ENCODE measurements at places on chromosomes 16 and 17.
A peak's percentile ranks its signal among the peaks of the same experiment; 100 is the strongest.

GRCh38 chr17:47280072-47280811, 26.6 kb downstream of the ITGB3 start:
- DNase-seq: no peak

GRCh38 chr16:81185416-81185815, 53.1 kb upstream of the BCO1 start:
- no peak for DNase-seq

DNA sequence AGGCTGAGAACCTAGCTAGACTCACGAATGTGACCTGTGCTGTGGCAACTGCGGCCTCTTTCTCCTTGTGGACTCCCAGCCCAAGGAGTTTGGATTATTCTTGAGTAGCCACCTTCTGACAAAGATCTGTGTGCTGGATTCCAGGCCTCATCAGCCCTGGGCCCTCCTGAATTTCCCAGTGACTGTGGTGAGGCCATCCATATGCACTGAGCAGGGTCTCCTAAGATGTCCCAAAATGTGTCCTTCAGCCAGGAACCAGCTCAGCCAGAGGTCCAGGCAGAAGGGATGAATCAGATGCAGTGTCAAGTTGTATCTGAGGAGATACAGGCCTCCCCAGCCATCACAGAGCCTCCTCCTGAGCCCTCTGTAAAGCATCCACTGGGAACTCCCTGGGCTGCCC, 124.5 kb downstream of the CCDC182 start:
- DNase-seq: no peak

DNA sequence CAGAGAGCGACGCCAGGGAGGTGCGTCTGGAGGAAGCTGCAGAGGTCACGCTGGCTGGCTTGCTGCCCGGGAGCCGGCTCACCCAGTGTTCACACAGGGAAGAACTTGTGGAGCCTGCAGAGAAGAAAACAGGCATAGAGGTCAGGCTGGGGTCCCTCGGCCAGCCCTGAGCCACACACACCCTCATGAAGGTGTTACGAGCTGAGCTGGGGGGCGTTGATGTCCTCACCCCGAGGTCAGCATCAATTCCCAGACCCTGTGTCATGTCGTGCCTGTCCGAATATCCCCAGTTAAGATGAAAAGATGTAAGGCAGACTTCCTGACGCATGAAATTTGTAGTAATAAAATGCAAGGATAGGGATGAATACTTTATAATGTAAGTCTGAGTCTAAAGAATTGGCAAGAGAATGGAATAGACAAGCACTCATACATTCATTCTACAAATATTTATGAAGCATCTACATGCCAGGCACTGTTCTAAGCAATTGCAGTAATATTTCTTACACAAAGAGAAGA, 77.1 kb downstream of the USP31 start:
- DNase-seq: no peak

DNA sequence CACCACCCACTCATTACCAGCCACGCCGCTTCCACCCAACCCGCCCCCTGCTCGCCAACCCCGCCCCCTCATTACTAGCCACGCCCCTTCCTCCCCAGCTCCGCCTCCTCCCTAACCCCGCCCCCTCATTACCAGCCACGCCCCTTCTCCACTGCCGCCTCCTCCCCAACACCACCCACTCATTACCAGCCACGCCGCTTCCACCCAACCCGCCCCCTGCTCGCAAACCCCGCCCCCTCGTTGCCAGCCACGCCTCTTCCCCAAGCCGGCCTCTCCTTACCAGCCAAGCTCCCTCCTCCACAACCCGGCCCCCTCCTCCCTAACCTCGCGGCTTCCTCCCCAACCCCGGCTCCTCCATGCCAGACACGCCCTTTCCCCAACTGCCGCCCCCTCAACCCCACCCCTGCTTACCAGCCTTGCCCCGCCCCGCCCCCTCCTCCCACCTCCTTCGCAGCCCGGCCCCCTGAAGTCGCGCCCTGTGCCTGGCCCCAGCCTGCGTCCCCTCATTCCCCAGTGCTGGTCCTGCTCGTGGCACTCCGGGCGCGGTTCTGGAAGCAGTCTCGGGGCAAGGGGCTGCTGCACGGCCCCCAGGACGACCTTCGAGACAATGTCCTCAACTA, 7.3 kb downstream of the SLC22A31 start:
- DNase-seq: peak; percentile 85

DNA sequence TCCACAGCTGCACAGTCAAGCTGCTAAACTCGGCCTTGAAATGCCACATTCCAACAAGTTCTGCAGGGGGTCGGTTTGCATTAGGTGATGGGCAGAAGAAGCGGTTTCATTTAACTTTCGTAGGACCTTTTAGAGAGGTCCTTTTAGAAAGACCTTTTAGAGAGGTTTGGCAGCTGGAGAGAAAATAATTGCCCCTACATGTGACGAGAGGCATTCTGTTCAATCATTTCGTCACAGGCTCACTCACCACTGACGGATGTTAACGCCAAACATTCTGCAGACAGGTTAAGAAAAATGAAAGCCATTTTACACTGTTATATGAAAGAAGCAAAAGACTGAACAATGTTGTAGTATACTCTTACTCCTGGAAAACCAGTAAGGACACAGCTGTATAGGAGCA, 76.5 kb upstream of the ZNF423 start:
- DNase-seq: no peak

DNA sequence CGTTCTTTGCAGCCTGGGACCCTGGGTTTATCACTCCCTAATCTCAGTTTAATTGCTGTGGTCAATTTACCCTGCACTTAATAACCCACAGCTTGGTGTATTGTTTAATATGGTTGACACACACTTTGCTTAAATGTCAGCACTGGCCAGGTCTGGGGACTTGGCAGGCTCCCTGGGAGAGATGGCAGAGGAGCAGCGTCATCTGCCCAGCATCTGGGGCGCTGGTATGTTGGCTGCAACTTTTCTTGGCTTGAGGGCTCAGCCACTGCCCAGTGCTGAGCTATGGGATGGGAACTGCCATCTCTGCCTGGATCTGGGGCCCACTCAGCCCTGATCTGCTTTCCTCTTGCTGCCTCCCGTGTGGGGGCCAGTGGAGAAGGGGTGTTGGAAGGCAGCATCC, 115.7 kb upstream of the IRX3 start:
- no peak for DNase-seq

- DNase-seq: no peak
These were observed at the start of gene VWA3A for GRCh38 chr16:22092143-22092933. TSS of gene VWA3A (plus strand) at chr16:22092541. CDS start at chr16:22092638, 97 bp downstream.

DNA sequence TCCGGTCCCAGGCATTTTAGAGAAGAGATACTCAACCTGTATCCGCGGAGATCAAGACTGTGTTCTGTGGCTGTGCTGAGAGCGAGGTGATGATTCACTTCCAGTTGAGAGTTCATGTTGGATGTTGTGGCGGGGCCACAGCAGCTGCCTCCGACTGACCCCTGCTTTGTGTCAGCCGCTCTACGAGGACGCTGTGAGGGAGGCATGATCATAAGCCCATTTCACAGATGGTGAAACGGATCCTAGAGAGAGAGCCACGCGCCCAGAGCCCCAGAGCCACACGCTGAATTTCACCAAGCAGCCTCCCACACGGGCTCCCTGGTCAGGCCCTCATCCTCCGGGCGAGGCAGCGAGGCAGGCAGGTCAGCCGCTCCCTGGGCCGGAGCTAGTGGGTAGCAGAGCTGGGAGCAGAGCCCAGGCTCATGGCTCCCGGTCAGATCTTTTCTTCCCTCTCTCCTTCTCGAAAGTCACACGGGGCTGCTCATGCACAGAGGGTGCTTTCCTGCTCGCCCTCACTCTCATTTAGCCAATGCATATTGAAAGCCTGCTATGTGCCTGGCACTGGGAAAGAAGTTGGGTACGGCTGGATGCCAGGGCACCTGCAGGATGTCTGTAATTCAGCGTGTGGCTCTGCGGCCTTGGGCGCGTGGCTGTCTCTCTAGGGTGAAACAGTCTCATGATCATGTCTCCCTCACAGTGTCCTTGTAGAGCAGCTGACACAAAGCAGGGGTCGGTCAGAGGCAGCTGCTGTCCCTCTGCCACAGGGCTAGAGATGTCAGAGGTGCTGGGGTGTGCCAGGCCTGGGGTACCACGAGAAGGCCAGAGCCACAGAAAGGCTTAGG, 155.6 kb upstream of the CHMP6 start:
- DNase-seq: no peak

DNA sequence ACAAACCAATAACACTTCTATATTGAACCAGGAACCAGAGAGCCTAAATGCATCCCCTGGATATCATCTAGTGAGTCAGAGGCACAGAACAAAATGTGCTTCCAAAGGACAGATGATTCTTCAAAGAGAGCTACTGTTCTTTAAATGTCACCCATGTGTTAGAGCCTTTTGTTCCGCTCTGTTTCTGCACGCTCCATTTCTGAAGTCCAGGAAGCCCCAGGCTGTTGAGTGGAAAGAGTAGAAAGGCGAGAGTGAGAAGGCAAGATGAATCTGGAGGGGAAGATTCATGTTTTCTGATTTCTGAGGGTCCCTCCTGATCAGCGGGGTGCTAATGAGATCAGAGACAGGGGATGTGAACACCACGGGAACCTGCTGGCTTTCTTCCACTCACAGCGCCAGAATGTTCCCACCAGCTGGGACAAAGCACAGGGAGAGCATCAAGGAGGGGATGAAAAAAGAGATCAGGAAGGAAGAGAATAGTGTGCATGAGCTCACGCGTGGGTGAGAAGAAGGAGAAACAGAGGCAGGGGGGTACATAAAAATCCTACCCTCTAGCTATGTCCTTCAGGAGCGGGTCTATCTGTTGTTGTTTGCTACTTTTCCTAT, 559.9 kb upstream of the HSBP1 start:
- no peak for DNase-seq

GRCh38 chr17:31466096-31466760, 74.8 kb downstream of the RAB11FIP4 start:
- DNase-seq: no peak

DNA sequence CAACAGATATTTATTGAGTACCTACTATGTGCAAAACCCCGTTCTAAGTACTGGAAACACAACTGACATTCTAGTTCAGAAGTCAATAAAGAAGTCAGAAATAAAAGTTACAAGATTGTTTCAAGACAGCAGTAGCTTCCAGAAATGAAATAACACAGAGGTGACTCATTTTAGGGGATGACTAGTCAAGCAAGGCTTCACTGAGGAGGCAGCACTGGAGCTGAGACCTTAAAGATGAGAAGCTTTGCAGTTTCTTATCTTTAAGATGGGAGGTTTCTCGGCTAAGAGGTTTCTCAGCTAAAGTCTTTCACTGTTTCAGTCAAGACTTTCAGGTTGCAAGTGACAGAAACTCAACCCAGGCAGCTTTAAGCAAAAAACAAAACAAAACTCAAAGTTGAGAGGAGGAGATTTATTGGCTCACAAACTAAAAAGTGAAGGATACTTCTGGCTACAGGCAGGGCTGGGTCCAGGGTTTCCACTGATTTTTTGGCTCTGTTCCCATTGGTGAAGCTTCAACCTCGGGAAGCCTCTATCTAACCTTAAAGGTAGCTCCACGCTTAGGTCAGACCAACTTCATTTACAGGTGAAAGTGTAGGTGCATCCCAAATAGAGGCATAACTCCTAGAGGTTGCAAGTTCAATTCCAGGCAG, 7.4 kb upstream of the MMP2 start:
- DNase-seq: no peak

DNA sequence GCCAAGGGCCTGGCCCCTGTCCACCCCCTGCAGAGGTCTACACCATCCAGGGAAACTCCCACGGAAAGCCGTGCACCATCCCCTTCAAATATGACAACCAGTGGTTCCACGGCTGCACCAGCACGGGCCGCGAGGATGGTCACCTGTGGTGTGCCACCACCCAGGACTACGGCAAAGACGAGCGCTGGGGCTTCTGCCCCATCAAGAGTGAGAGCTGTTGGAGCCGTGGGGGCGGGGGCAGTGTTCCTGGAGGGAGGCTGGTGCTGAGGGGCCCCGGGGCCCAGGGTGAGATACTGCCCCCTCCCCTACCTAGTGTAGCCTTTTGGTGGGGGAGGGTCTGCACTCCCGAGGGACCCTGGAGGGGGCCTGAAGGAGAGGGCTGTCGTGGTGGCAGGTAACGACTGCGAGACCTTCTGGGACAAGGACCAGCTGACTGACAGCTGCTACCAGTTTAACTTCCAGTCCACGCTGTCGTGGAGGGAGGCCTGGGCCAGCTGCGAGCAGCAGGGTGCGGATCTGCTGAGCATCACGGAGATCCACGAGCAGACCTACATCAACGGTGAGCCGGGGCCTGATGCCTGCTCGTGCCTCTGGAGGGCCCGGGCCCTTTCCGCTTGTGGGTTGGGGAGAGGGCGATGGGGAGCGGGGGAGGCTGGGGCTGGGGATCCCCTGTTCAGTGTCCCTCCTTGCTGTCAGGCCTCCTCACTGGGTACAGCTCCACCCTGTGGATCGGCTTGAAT, 38.8 kb downstream of the MRC2 start:
- no peak for DNase-seq

Data from stimulated activated CD8-positive, alpha-beta memory T cell treated with anti-CD3 and anti-CD28 coated beads, Interleukin-4, amount 100 ng/mL, for 48 hours (primary cell).